ENCODE measurements at places on chromosomes 13 and 19.
A peak's percentile ranks its signal among the peaks of the same experiment; 100 is the strongest.

DNA sequence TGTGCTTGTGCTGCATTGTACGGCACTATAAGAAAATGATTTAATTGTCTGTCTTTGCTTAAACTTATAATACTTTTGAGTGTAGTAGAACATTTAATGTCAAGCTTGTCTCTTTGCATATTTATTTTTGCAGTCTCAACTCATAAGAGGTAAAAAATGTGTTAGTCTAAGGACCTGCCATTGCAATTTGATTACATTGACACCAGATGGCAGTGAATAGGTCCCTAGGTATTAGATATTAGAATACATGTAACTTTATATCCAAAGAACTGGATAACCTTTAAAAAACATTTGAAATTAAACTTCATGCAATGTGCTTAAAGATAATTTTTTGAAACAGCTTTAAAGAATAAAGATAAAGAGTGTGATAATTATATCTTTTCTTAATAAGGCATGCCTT, 1421.3 kb downstream of the OLFM4 start:
- no peak for DNase-seq

- no peak for DNase-seq
Measured at GRCh38 chr13:47832458-47832972, 168.6 kb downstream of the SUCLA2 start.

GRCh38 chr13:58452123-58452623, 820.6 kb downstream of the PCDH17 start:
- peak; percentile 76 for DNase-seq

DNA sequence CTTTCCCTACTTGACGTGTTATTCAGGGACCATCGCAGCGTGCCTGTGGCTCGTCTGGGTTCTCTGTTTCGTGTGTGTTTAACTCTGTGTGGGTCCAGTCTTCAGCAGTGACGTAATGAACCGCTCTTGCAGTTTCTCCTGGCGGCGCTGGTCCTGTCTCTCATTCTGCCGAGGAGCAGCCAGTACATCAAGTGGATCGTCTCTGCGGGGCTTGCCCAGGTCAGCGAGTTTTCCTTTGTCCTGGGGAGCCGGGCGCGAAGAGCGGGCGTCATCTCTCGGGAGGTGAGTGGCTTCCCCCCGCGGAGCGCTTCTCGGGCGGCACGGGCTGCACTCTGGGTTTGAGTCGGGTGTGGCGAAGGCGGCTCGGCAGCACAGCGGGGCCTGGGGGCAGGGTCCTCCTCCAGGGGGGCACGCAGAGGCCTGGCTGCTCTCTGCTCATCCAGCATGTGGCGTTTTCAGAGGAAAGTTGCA, 36.3 kb upstream of the TFDP1 start:
- no peak for DNase-seq

- no peak for DNase-seq
Measured at GRCh38 chr13:40490086-40490758, 176.2 kb downstream of the FOXO1 start.

- no peak for DNase-seq
Measured at GRCh38 chr13:28099396-28100149, 803 bp downstream of the FLT3 start.

GRCh38 chr13:46716821-46717220, 80.1 kb downstream of the ESD start:
- no peak for DNase-seq

GRCh38 chr19:33388231-33388724, 14.8 kb downstream of the CEBPG start:
- DNase-seq = peak; percentile 26

DNA sequence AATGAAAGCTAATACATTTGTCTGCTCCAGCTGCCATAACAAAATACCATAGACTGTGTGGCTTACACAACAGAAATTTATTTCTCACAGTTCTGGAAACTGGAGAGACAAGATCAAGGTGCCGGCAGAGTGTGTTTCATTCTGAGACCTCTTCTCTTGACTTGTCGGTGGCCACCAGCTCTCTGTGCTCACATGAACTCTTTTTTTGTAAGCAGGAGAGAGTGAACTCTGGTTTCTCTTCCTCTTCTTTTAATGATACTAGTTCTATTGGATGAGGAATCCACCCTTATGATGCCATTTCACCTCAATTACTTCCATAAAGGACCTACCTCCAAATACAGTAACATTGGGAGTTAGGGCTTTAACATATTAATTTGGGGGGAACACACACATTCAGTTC, 11.7 kb downstream of the KCTD12 start:
- DNase-seq = no peak

DNA sequence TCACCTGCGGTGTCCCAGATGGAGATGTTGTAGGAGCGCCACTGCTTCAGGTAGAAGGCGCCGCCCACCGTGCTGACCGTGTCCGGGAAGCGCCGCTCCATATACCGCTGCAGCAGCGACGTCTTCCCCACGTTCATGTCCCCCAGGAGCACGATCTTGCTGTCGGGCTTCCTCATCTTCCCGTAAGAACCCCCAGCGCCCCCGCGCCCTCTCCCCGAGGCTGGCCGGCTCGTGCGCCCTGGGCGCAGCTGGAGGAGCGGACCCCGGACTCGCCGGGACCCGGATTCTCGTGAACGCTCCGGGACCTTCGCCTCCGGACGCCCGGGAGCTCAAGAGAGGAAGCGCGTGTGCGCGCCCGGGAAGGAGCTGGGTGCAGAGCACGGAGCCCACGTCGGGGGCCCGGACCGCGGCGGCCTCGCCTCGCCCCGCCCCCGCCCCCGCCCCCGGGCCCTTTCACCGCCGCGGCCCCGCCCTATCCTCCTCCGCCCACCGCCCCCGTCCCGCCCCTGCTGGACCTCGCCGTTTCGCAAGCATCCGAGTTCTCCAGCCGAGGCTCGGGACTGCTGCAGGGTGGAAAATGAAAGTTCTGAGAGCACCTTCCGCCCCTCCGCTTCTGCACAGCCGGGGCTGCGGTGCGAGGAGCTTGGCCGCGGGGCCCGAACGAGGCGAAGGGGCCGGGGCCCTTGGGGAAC, at the start of gene RAB20:
TSS of gene RAB20 (minus strand) at position 379 of the 692 bp plus-strand sequence. CDS start at position 176, 203 bp downstream.
- DNase-seq = peak; percentile 94

DNA sequence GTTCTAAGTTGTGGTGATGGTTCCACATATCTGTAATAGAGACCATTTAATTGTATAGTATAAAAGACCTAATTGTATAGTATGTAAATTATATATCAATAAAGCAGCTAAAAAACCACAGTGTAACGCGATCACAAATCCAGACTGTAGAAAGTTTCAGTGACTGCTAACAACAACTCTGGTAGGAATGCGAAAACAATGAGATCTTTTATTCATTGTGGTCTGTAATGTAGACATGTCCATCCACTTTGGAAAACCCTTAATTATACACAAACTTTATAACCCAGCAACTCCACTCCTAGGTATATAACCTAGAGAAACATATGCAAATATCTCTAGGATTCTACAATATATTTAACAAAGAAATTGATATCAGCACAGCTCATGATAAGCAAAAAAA, 549.5 kb downstream of the SLITRK1 start:
- no peak for DNase-seq

DNA sequence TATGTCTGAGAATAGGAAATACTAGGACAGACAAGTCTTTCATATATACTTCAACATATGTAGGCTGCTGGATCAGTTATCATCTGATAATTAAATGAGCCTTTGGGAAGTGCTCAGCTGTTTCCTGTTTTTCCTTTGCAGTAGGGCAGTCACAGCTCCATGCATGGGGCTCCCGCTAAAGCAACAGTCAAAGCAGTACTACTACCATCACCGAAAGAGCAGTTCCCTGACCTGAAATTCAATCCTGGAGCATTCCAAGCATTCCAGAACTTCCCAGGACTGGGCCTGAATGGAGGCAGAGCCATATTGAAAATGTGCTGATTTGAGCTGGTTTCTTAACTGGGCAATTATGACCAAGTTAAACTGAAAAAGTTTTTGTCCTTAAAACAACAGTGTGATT, 20.5 kb downstream of the MICU2 start:
- DNase-seq = no peak

DNA sequence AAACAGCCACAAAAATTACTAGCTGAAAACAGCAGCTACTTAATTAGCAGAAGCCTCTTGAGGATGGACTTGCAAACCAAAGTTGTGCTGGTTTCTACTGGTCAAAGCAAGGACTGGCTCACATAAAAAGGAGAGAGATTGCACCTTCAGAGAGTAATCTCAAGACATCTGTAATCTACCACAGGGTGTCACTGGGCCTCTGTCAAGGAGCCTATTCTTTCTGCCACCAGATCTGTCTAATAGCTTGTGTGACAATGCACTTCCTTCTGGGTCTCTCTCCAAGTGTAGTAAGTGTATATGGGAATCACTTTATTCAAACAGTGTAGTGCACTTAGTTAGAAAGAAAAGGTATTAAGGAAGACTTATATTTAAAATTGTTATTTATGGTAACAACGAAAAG, 24.4 kb upstream of the ZNF561 start:
- no peak for DNase-seq

- no peak for DNase-seq
Measured at GRCh38 chr19:50181121-50181520, 18.0 kb upstream of the IZUMO2 start.

- DNase-seq = no peak
Measured at GRCh38 chr19:56314018-56314380, 640 bp downstream of the ZSCAN5A start.
